ENCODE measurements at places on chromosomes 11 and 22. TPM values are rescaled to one million over a fixed set of nuclear protein-coding genes. Genes with fewer than 3 reads are reported as not detected.
A peak's percentile ranks its signal among the peaks of the same experiment; 100 is the strongest.

DNA sequence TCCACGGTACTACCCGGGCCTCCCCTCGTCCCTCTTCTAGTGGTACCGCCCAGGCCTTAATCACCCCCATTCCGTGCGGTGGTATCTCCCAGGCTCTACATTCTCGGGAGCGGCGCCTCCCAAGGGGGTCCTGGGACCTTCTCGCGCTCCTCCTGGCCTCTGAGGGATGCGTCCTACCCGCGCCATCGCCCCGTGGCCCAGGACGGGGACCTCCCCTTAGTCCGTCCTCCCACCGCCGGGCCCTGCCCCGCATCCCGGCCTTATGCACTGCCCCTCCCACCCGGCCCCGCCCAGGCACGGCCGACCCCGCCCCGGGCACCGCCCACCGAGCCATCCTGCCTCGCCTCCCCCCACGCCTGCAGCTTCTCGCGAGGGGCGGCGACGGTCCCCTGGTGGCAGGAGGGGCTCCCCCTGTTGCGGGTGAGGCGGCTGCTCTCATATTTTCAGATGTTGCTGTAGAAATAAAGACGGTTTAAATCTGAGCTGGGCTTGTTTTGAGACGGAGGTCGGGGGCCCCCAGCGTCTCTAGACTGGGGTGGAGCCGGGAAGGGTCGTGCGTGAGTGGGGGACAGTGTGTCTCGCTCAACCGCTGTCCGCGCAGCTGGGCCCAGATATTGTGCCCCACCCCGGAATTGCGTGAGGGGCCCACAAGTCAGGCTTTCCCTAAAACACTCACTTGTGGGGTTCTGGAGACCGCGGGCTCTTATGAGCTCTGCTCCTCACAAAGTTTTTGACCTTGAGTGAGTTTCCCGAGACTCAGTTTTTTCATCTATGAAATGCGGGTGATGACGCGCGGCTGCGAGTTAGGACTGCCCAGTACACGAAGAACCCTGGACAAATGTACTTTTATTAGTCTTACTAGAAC lies 828 bp upstream of the RAB1B start:
- peak; percentile 84 for DNase-seq

DNA sequence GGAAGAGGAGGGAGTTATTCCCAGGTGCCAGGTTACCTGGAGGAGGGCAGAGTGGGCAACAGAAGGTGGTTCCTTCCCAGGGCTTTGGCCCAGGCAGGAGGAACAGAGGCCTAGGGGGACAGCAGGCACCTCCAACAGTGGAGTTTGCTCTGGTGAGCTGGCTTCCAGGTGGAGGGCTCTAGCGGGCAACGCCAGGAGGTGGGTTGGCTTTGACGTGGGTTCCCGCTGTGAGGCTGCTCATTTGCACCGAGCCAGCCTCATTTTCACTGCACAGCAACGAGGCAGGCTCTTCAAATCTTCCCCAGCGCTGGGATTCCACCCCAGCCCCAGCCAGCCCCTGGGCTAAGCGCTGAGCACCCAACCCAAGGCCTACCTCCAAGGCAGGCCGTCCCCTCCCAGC lies 8.1 kb downstream of the IGSF9B start:
- no peak for DNase-seq

DNA sequence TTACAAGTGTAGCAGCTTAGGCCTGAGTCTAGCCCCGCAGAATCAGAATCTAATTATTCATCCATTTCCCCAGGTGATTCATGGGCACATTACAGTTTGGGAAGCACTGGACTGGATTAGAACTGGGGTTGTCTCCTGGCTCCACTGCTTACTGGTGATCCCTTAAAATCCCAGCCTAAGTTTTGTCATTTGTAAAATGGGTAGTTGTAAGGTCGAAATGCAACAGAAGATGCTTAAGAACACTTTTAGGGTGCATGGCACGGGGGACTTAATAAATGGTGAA lies 1.3 kb downstream of the STX3 start:
- DNase-seq = peak; percentile 15

DNA sequence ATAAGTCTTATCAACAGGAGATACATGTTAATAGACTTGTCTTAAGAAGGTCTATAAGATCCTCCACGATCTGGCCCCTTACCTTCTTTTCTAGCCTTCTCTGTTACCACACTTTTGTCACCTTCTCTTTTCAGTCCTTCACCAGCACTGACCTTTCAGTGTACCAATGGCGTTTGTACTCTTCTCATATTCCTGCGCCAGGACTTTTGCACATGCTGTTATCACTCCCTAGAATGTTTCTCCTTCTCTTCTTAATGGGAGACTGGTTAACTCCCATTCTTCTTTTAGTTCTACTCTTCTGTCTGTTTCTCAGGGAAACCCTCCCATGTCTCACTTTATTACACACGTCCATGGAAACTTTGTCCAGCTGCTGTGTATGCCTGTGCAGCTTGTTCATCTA lies 4.4 kb upstream of the EED start:
- no peak for DNase-seq

Gene CATSPER1
- 0.36 TPM for total RNA-seq
